ENCODE measurements at places on chromosomes 6 and 20. TPM values are rescaled to one million over a fixed set of nuclear protein-coding genes. Genes with fewer than 3 reads are reported as not detected.

CDSN gene
- total RNA-seq: not detected

RPS6KA2 gene
- 0.16 TPM for total RNA-seq

PTCRA gene
- total RNA-seq: not detected

JPH2 gene
- total RNA-seq: 6.0 TPM

CTAGE9 gene
- total RNA-seq: not detected

APOM gene
- total RNA-seq: 2.9 TPM

HTR1B gene
- 0.18 TPM for total RNA-seq

TINAG gene
- not detected for total RNA-seq

ZBTB46 gene
- 0.75 TPM for total RNA-seq

PARD6B gene
- 2.7 TPM for total RNA-seq

HLA-DPA1 gene
- 0.25 TPM for total RNA-seq

CALHM5 gene
- total RNA-seq: 0.03 TPM

ADGRB3 gene
- not detected for total RNA-seq

SLC2A10 gene
- total RNA-seq: not detected

TSBP1 gene
- not detected for total RNA-seq

TUBB2B gene
- total RNA-seq: 15.3 TPM

ABHD16B gene
- not detected for total RNA-seq

TAAR2 gene
- total RNA-seq: not detected

ZNF512B gene
- total RNA-seq: 10.4 TPM

FOXA2 gene
- total RNA-seq: 17.8 TPM

SLC25A27 gene
- 0.32 TPM for total RNA-seq

TAAR5 gene
- total RNA-seq: not detected

NMBR gene
- not detected for total RNA-seq

HLA-DRA gene
- not detected for total RNA-seq

CLPSL2 gene
- 0.99 TPM for total RNA-seq

PACSIN1 gene
- 0.05 TPM for total RNA-seq

SLC22A2 gene
- 0.05 TPM for total RNA-seq

MAP3K7 gene
- 14.0 TPM for total RNA-seq

TIAM2 gene
- 6.1 TPM for total RNA-seq

NKX2-4 gene
- not detected for total RNA-seq

CST9 gene
- total RNA-seq: not detected

TMEM74B gene
- total RNA-seq: 3.9 TPM

PHACTR3 gene
- total RNA-seq: 0.54 TPM

Measured in A549 treated with Hydrocortisone at 1 μM for 4 hours (cell line).